ENCODE measurements at places on chromosomes 12 and 14. TPM values are rescaled to one million over a fixed set of nuclear protein-coding genes. Genes with fewer than 3 reads are reported as not detected.

The ABHD12B gene
- total RNA-seq = not detected

GRCh38 chr12:16359512-16360491 lies 12.4 kb downstream of the MGST1 start:
- DNase-seq = peak; percentile 67
- no peak overlapping the region for H3K4me3 ChIP-seq
- H3K36me3 ChIP-seq = peaks cover 26% of the 10 kb centered on the region
- H3K27me3 ChIP-seq = no peaks in the 10 kb centered on the region

DNA sequence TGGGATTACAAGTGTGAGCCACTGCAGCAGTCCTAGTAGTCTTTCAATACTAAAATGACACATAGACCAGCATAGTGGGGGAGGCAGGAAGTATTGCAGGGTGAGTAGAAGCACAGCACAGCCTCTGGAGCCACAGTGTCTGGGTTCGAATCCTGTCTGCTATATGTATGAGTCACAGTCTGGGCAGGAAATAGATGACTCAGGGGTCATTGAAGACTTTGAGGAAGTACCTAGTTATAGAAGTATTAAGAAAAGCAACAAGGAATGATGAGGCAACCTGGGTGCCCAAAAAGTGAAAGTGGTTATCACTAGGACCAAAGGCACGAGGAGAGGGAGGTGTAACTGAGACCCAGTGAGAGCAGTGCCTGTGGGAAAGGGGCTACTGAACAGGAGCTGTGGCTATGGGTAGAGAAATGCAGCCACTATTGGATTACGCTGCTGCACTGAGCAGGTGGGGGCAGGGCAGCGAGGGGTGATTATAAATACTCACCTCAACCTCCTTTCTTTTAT lies 124.0 kb downstream of the PDE3A start:
- DNase-seq = no peak
- H3K36me3 ChIP-seq = no peaks in the 10 kb centered on the region
- H3K4me3 ChIP-seq = no peak overlapping the region
- no peaks in the 10 kb centered on the region for H3K4me1 ChIP-seq

- H3K4me3 ChIP-seq = no peak overlapping the region
- no peaks in the 10 kb centered on the region for H3K4me1 ChIP-seq
- H3K27ac ChIP-seq = no peak overlapping the region
- peaks cover 3% of the 10 kb centered on the region for H3K27me3 ChIP-seq
- DNase-seq = no peak
These were observed 277.5 kb downstream of the NUAK1 start for GRCh38 chr12:105861227-105861626.

The PPM1H gene
- 23.0 TPM for total RNA-seq

DNA sequence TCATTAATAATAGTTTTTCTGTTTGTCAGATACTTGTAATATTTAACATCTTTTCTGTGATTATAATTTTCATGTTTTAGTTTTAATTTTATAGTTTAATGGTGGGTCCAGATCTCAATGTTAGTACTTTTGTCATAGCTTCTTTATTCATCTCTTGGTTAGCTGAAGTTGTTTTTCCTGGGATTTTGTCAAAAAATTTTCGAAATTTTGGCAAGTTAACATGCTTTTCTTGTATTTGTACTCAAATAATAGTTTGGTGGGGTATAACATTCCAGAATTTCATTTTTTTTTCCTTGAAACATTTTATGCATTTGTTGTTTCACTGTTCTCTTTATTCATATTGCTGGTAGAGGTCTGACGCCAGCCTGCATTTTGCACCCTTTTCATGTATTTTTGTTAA lies 45.5 kb downstream of the KTN1 start:
- peaks cover 47% of the 10 kb centered on the region for H3K36me3 ChIP-seq
- H3K4me1 ChIP-seq = no peaks in the 10 kb centered on the region
- H3K27me3 ChIP-seq = no peaks in the 10 kb centered on the region

DNA sequence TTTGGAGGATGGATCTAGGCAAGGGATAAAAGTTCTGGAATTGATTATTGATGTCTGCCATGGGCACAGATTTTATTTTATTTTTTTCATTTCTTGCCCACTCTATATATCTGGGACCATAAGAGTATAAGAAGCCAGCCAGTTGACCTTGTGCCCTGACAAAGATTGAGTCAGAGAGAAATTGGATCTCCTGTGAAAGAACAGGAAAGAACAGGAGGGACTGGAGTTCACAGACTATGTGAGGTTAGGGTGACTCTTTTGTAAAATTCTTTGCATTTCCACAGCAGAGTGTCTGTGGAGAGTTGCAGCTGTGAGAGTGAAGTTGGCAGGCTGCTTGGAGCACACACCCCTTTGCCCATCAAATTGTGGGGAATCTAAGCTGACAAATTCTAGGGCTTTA lies 358.4 kb upstream of the TBX3 start:
- H3K36me3 ChIP-seq = no peaks in the 10 kb centered on the region
- no peak overlapping the region for H3K27ac ChIP-seq
- DNase-seq = no peak
- no peak overlapping the region for H3K4me3 ChIP-seq

The EXD2 gene
- 6.1 TPM for total RNA-seq

- H3K27me3 ChIP-seq = no peaks in the 10 kb centered on the region
- H3K36me3 ChIP-seq = no peaks in the 10 kb centered on the region
- H3K4me3 ChIP-seq = no peak overlapping the region
These were observed 48.3 kb downstream of the NPAS3 start for GRCh38 chr14:32986791-32987540.

The STYK1 gene
- total RNA-seq = 0.31 TPM

DNA sequence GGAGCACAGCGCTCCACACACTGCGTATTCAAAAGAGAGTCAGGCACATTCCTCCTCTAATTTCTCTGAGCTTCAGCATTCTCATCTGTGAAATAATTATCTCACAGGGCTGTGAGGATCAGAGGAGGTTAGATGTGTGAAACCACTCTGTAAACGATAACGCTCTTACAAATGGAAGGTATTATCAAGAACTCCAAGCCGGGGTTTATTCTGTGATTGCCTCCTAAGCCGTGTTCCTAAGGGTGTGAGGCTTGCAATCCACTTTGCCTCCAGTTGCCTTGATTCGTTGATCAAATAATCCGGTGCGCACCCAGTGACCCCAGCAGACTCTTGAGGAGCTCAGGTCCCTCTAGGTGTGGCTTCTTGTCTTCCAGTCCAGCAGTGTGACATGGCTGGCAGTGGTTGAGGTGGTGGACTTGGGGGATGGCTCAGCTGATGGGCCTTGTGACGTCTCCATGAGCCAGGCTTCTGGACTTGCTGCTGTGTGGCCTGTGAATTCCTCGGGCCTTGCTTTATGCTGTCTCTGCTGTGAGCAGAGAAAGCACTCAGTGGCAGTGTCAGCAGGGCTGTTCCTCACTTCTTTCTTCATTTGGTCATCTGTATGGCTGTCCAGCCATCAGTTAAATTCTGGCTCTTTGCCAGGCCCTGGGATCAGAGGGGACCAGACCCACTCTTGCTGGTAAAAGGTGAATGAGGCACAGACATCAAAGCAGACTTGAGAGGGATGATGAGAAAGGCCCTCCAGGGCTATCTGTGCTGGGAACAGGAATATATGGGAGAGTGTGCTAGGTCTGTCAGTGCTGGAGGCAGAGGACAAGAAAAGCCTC lies 71.0 kb downstream of the SLC25A47 start:
- no peaks in the 10 kb centered on the region for H3K36me3 ChIP-seq
- H3K27me3 ChIP-seq = no peaks in the 10 kb centered on the region
- no peak overlapping the region for H3K4me3 ChIP-seq

GRCh38 chr12:109098183-109098604 lies 797 bp downstream of the UNG start:
- no peaks in the 10 kb centered on the region for H3K27me3 ChIP-seq
- H3K4me1 ChIP-seq = peaks cover 5% of the 10 kb centered on the region
- no peak for DNase-seq
- H3K27ac ChIP-seq = peak overlapping the region; percentile 39
- H3K36me3 ChIP-seq = peaks cover 45% of the 10 kb centered on the region

DNA sequence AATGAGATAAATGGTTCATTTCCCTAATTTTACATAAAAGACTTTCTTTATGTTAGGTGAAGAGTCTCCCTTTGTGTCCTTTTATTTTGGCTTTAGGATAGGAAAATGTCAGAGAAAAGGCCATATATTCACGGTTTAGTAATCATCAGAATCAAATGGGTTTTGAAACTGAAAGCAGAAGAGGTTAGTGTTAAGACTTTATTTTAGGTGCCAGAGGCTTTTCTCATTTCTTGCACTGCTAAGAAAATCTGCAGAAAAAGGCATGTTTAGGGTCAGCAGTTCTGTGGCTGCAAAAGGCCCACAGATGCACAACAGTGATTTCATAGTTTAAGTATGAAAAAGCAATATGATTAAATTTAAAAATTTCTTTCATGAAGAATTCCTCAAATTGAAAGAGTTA lies 80.4 kb upstream of the SINHCAF start:
- no peaks in the 10 kb centered on the region for H3K27me3 ChIP-seq
- DNase-seq = no peak
- H3K36me3 ChIP-seq = no peaks in the 10 kb centered on the region
- no peak overlapping the region for H3K4me3 ChIP-seq
- H3K27ac ChIP-seq = no peak overlapping the region
- H3K4me1 ChIP-seq = no peaks in the 10 kb centered on the region

GRCh38 chr14:73465823-73466532 lies 7.6 kb upstream of the NUMB start:
- H3K27ac ChIP-seq = no peak overlapping the region
- DNase-seq = no peak
- no peak overlapping the region for H3K4me3 ChIP-seq
- H3K27me3 ChIP-seq = no peaks in the 10 kb centered on the region
- no peaks in the 10 kb centered on the region for H3K36me3 ChIP-seq

GRCh38 chr14:31952573-31952972 lies 124.5 kb upstream of the ARHGAP5 start:
- H3K36me3 ChIP-seq = no peaks in the 10 kb centered on the region
- no peak overlapping the region for H3K27ac ChIP-seq
- H3K27me3 ChIP-seq = no peaks in the 10 kb centered on the region

GRCh38 chr14:90820958-90821357 lies 4.7 kb upstream of the TTC7B start:
- H3K36me3 ChIP-seq = no peaks in the 10 kb centered on the region
- no peaks in the 10 kb centered on the region for H3K27me3 ChIP-seq
- no peaks in the 10 kb centered on the region for H3K4me1 ChIP-seq
- H3K4me3 ChIP-seq = no peak overlapping the region

The GALNT8 gene
- not detected for total RNA-seq

GRCh38 chr12:110739894-110740293 lies 2.8 kb downstream of the PPP1CC start:
- H3K36me3 ChIP-seq = peaks cover 56% of the 10 kb centered on the region
- H3K4me3 ChIP-seq = peak overlapping the region; percentile 13
- no peaks in the 10 kb centered on the region for H3K27me3 ChIP-seq
- no peak overlapping the region for H3K27ac ChIP-seq
- no peak for DNase-seq
- peaks cover 38% of the 10 kb centered on the region for H3K4me1 ChIP-seq

- no peaks in the 10 kb centered on the region for H3K4me1 ChIP-seq
- peak; percentile 57 for DNase-seq
- no peak within 1 kb of the TSS for H3K27ac ChIP-seq
- H3K36me3 ChIP-seq = no peaks in the 10 kb centered on the region
These were observed at the start of gene FERMT2 for GRCh38 chr14:52950898-52951680. Gene FERMT2 (minus strand): TSS chr14:52951050. CDS start chr14:52950568, 482 bp downstream.

- no peaks in the 10 kb centered on the region for H3K36me3 ChIP-seq
- no peaks in the 10 kb centered on the region for H3K27me3 ChIP-seq
- no peak overlapping the region for H3K27ac ChIP-seq
- H3K4me1 ChIP-seq = no peaks in the 10 kb centered on the region
- DNase-seq = no peak
These were observed 1016.5 kb upstream of the FOXG1 start for GRCh38 chr14:27750114-27750513.

GRCh38 chr14:58537004-58537403 lies 100.8 kb upstream of the DACT1 start:
- H3K27ac ChIP-seq = no peak overlapping the region
- no peak for DNase-seq
- no peaks in the 10 kb centered on the region for H3K27me3 ChIP-seq

GRCh38 chr12:113425960-113426453 lies 3.8 kb downstream of the SDSL start:
- H3K4me1 ChIP-seq = peaks cover 24% of the 10 kb centered on the region
- peaks cover 5% of the 10 kb centered on the region for H3K36me3 ChIP-seq
- no peak overlapping the region for H3K4me3 ChIP-seq
- H3K27me3 ChIP-seq = peaks cover 2% of the 10 kb centered on the region

DNA sequence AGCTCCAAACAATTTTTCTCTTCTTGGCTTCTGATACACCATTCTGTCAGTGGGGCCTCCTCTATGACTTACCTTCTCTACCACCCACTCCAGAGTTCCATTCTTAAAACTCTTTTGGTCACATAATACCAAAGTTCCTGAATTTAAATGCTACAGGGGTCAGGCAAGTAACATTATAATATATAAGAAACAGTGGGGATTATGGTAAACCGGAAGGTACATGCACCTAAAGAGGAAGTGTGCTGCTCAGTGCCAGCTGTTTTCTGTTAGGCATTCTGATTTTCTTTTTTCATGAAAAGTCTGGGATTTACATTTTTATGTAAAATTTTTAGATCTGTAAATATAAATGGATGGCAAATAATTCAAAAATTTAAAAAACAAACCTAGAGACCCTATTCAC lies 39.9 kb downstream of the SOS2 start:
- no peak for DNase-seq
- H3K27me3 ChIP-seq = no peaks in the 10 kb centered on the region
- no peak overlapping the region for H3K4me3 ChIP-seq
- H3K27ac ChIP-seq = no peak overlapping the region
- 0 out of 3 replicates have a peak, but pooled peaks cover 6% of the 10 kb centered on the region for H3K36me3 ChIP-seq

The STXBP6 gene
- 0.54 TPM for total RNA-seq

The SPTSSA gene
- 17.2 TPM for total RNA-seq

DNA sequence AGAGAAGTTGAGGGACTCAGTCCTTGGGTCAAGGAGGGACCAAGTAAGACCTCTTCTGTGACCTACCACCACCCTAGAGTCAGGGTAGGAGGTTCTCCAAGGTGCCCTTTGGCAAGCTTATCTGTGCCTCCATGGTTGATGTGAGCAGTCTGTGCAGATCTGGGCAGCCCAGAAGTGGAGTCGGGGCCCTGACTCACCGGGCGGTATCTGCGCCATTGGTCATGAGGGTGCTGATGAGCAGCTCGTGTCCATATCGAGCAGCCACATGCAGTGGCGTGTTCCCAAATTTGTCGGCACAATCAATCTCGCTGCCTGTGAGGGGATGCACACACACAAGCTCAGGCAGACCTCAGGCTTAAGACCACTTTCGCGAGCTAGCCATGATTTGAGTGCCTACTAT lies 5.1 kb downstream of the ANKRD52 start:
- H3K36me3 ChIP-seq = peaks cover 79% of the 10 kb centered on the region
- no peak for DNase-seq
- peaks cover 11% of the 10 kb centered on the region for H3K4me1 ChIP-seq
- no peaks in the 10 kb centered on the region for H3K27me3 ChIP-seq

The IFNG-AS1 gene
- total RNA-seq = not detected

DNA sequence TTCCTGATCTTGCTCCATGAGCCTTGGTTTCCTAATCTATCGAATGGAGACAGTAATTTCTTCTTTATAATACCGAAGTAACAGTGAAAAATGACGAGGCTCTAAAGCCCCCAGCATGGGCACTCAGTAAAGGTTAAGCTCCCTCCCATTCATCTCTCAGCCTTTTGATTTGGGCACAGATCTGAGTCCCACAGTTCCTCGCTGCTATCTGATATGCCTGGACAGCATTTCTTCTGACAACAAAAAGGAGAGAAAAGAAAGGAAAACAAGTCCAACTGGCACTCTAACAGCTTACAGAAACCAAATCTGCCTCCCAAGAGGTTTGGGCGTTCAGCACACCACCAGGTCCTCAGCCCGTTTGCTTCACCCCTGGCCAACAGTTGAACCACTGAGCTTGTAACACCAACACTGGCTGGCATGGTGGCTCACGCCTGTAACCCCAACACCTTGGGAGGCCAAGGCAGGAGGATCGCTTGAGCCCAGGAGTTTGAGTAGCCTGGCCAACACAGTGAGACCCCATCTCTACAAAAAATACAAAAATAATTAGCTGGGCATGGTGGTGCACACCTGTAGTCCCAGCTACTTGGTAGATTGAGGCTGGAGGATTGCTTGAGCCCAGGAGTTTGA lies 19.5 kb downstream of the CCDC88C start:
- no peaks in the 10 kb centered on the region for H3K27me3 ChIP-seq
- no peak overlapping the region for H3K4me3 ChIP-seq
- no peak overlapping the region for H3K27ac ChIP-seq
- H3K36me3 ChIP-seq = peaks cover 3% of the 10 kb centered on the region
- H3K4me1 ChIP-seq = peaks cover 19% of the 10 kb centered on the region
